ENCODE measurements at places on chromosomes 11 and 22.

- DNase-seq = peak; percentile 43
Observed at GRCh38 chr11:108148556-108148955, 27.2 kb downstream of the ACAT1 start.

- DNase-seq = peak; percentile 49
Observed at GRCh38 chr11:35943713-35944502, at the start of gene LDLRAD3. Gene LDLRAD3, plus strand, starts transcription at chr11:35944062. Its CDS starts 37 bp downstream, at chr11:35944099.

GRCh38 chr22:36550701-36551495 is 21.9 kb upstream of the EIF3D start:
- DNase-seq = no peak

GRCh38 chr22:49193348-49193747 is 634.3 kb downstream of the BRD1 start:
- no peak for DNase-seq

GRCh38 chr11:120025606-120026335 is 112.1 kb downstream of the TRIM29 start:
- no peak for DNase-seq

DNA sequence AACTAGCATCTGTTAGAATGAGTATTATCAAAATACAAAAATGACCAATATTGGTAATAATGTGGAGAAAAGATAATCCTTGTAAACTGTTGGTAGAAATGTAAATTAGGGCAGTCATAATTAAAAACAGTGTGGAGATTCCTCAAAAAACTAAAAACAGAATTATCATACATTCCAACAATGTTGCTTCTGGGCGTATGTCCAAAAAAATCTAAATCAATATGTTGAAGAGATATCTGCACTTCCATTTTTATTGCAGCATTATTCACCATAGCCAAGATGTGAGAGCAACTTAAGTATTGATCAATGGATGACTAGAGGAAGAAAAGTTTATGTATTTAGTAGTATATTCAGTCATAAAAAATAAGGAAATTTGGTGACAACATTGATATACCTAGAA is 59.8 kb upstream of the OR9G4 start:
- no peak for DNase-seq

GRCh38 chr22:38638216-38638615 is 18.0 kb downstream of the FAM227A start:
- no peak for DNase-seq

- DNase-seq = no peak
Observed at GRCh38 chr11:104618954-104619353, 279.3 kb downstream of the CASP12 start.

GRCh38 chr11:23564370-23564769 is 704.1 kb upstream of the CCDC179 start:
- DNase-seq = no peak
